ENCODE measurements at places on chromosomes 2 and 18.

DNA sequence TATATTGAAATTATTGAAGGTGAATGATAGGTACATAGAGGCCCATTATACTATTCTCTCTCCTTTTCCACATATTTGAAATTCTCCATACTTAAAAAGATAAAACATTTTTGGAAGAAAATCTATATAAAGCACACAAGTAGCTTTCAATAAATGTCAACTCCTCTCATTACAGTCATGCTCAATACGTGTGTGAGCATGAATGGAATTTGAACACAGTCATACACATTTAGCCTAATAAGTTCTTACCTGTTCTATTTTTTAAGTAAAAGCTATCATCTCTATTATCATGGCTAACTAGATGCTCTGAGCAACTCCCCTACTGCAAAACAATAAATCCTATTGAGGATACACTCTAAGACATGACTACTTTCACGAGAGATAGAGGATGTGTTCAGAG lies 41.9 kb upstream of the SPATS2L start:
- DNase-seq, result no peak

- DNase-seq, result no peak
These were observed 25.8 kb downstream of the PLB1 start for GRCh38 chr2:28521663-28522062.

- no peak for DNase-seq
These were observed 680 bp upstream of the LBH start for GRCh38 chr2:30230497-30231211.

DNA sequence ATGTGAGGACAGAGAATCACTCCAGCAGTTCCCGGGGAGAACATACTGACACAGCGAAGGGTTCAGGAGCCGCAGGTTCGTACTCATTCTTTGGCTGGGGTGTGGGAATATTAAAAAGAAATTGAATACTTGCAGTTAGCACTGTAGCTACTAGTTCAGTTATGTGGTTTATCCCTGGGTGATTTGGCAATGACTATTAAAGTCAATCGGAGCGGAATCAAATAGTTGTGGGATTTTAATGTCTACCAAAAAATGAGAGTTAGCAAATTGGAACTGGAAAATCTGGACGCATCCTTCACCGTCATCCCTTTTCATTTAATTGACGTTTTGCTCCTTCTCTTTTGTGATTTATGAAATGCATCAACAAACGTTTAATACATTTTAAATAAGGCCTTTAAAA lies 50.8 kb downstream of the GBX2 start:
- no peak for DNase-seq

Measured in psoas muscle (tissue), 8 donors.